ENCODE measurements at places on chromosomes 12 and 14.

DNA sequence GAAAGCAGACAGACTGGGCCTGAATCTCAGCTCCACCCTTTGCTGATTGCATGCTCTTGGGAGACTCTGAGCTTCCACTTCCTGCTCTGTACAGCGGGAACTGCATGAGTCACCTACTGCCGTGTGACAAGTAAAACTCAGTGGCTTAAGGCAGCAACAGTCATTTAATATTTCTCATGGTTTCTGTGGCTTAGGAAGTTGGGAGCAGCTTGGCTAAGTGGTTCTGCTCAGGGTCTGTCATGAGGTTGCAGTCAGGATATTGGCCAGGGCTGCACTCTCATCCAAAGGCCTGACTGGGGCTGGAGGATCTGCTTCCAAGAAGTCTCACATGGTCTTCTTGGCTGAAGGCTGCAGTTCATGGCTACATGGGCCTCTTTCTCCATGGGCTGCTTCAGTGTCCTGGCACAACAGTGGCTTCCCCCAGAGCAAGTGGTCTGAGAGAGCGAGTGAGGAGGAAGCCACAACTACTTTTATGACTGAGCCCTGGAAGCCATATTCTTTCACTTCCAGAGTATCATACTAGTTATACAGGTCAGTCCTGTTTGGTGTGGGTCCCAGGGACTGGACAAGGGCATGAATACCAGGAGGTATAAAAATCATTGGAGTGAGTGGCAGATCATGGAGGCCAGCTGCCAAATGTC lies 49.7 kb downstream of the FAM222A start:
- no peak for DNase-seq

DNA sequence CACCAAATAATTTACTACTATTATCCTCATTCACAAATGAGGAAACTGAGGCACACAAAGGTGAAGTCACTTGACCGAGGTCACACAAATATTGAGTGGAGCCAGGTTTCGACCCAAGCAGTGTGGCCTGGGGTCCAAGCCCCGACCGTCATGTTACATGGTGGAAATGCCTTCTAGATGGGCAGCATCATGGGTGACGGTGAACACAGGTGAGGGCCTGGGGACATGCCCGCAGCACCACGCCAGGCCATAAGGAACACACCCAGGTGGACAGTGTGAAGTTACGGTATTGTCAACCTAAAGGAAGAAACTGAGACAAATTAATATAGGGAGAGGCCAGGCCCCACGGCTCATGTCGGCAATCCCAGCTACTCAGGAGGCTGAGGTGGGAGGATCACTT lies 35.3 kb upstream of the DYNC1H1 start:
- DNase-seq = no peak

- DNase-seq = peak; percentile 14
These were observed 14.2 kb upstream of the PLEK2 start for GRCh38 chr14:67426161-67426560.

- peak; percentile 87 for DNase-seq
These were observed 24.5 kb downstream of the FIGNL2 start for GRCh38 chr12:51823875-51824565.

DNA sequence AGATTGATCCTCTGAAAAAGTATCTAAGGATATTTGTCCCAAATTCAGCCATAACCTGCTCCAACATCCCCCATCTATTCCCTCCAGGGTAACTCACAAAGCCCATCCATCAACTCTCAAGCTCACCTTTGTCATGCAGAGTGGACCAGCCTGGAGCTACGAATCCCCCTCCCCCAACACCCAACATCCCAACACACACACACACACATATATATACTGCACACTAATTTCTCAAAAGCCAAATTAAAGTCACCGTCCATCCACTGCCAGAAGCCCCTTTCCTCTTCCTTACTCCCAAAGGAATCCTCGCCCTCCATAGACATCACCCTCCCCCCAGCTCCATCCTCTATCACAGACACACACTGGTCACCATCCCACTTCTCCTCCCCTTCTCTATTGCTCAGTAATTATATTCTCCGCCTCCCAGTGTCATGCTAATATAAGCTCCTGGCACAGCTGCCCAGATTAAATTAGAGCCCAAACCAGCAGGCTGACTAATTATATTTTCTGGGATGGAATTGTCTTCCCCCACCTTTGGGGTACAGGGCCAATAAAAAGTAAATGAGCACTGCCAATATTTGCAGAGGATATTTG lies 13.5 kb upstream of the TESPA1 start:
- peak; percentile 99 for DNase-seq

GRCh38 chr14:68956724-68957123 lies 22.4 kb downstream of the ACTN1 start:
- DNase-seq = no peak

GRCh38 chr14:89270439-89271227 lies 146.4 kb downstream of the FOXN3 start:
- DNase-seq = peak; percentile 62

GRCh38 chr12:119500209-119500608 lies 93.4 kb upstream of the TMEM233 start:
- no peak for DNase-seq

DNA sequence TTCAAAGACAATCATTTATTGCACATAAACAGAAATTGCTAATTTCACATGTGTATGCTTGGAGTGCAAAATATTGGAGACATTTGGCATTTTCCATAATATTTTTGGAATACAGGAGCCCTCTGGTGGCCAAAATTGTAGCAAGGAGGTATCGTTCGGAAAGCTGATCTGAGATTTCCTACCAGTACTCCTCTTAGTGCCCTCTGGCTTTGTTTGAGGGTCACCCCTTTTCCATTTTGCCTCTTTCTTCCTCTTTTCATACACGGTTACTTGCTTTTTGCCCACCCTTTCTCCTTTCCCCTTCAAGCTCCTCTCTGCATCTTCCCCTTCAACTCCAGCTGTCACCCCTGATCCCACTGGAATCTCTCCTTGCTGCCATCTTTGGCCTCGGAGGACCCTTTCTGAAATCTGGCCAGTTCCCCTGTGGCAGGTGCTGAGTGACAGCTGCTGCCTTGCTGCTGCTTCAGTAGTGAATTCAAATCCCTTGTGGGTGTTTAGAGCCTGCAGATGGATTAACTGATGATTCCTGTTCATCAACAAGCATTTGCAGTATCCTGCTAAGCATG lies 164.6 kb upstream of the PARP11 start:
- DNase-seq = peak; percentile 29

DNA sequence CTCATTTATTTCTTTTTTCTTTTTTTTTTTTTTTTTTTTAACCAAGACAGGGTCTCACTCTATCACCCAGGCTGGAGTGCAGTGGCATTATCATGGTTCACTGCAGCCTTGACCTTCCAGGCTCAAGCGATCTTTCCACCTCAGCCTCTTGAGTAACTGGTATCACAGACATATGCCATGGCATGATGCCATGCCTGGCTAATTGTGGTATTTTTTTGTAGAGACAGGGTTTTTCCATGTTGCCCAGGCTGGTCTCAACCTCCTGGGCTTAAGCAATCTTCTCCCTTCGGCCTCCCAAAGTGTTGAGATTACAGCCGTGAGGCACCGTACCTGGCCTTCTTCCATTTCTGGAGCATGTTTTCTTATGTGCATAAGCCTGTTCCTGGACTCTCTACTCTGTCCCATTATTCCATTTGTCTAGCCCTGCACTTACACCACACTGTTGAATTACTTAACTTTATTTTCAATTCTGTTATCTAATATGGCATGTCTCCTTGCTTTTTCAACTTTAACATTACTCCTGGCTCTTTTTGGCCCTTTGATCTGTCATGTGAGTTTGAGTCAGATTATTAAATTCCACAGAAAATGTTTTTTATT lies 47.9 kb upstream of the PTGDR start:
- no peak for DNase-seq

Measured in NCI-H69 (cell line).